ENCODE measurements at places on chromosomes 7 and 10. TPM values are rescaled to one million over a fixed set of nuclear protein-coding genes. Genes with fewer than 3 reads are reported as not detected.

GRCh38 chr7:43077732-43078391 is 34.6 kb upstream of the HECW1 start:
- no peak for DNase-seq

- no peak for DNase-seq
These were observed 109.6 kb upstream of the MTPN start for GRCh38 chr7:136086712-136087111.

DNA sequence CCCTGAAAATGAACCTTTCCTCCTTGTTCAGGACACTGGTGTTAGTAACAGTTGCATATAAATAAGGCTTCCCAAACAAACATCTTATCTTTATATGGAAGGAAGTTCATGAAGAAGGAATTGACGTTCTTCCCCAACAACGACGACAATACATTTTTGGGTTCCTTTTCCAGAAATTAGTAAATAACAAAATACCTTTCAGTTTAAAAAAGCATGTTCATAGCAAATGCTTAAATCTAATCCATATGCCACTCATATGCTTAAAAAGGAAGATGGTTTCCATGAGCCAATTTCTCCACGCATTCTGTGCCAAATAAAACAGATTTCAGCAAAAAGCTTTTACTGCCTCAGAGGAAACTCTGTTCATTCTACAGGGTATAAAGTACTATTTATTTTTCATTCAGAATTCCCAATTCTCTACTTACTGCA is 182.6 kb downstream of the COBL start:
- no peak for DNase-seq

- DNase-seq: no peak
These were observed 136.4 kb upstream of the ODAD2 start for GRCh38 chr10:28135258-28135657.

Gene ASIC3
- total RNA-seq: 1.0 TPM

Gene OR2A7
- 1.6 TPM for total RNA-seq

Gene CYP2E1
- 0.93 TPM for total RNA-seq

Gene ITGB1
- 308 TPM for total RNA-seq
